Endothelial cell (in vitro differentiated cells): ENCODE measurements at places on chromosomes 5 and 9.
A peak's percentile ranks its signal among the peaks of the same experiment; 100 is the strongest.

DNA sequence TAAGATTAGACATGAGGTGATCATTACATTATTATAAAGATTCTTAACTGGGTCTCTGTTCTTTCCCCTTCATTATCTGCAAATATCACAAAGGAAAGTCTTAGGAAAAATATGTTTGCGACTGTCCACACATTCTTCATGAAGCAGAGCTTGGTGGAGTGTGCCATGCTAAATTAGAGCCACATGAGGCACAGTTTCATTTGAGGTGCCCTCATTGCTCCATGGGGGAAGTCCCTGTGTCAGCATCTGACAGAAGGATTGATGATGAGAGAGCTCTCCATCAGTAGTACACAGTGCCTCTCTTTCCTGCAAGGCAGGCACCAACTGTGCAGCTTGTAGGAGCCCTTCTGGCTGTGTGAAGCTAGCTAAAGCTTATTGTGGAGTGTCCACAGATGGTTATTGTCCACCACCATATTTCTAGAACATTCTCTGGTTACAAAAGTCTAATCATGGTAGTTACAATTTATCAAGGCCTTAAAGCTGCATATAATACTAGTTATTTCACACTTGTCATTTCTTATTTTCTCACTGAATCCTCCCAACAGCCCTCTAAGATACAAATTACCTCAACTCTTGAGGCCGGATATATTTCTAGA lies 63.9 kb downstream of the C9orf152 start:
- H3K4me1 ChIP-seq, result peaks cover 80% of the 10 kb centered on the region
- no peak overlapping the region for H3K27ac ChIP-seq
- peaks cover 16% of the 10 kb centered on the region for H3K27me3 ChIP-seq
- H3K4me3 ChIP-seq, result no peak overlapping the region

DNA sequence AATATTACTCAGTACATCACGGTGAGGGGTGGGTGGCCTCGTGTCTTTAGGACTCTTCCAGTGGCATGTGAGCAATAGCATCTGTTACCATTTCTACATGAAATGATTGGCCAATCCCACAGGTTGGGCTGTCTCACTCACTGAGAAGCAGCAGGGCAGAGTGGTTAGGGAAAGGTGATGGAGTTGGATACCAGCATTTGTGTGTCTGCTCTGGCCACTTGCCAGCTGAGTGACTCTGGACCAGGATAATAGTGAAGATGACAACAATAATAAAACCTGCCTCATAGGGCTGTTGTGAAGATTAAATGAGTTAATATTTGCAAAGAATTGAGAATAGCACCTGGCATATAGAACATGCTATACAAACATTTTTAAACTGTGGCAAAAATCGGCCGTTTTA lies 42.0 kb downstream of the IQGAP2 start:
- no peak overlapping the region for H3K27ac ChIP-seq
- H3K4me3 ChIP-seq, result no peak overlapping the region
- peaks cover 5% of the 10 kb centered on the region for H3K36me3 ChIP-seq
- H3K27me3 ChIP-seq, result peaks cover 1% of the 10 kb centered on the region
- H3K4me1 ChIP-seq, result peaks cover 19% of the 10 kb centered on the region
- DNase-seq, result no peak

- no peaks in the 10 kb centered on the region for H3K4me1 ChIP-seq
- DNase-seq, result no peak
- no peak overlapping the region for H3K4me3 ChIP-seq
Measured at GRCh38 chr5:99928490-99928889, 606.7 kb upstream of the FAM174A start.

DNA sequence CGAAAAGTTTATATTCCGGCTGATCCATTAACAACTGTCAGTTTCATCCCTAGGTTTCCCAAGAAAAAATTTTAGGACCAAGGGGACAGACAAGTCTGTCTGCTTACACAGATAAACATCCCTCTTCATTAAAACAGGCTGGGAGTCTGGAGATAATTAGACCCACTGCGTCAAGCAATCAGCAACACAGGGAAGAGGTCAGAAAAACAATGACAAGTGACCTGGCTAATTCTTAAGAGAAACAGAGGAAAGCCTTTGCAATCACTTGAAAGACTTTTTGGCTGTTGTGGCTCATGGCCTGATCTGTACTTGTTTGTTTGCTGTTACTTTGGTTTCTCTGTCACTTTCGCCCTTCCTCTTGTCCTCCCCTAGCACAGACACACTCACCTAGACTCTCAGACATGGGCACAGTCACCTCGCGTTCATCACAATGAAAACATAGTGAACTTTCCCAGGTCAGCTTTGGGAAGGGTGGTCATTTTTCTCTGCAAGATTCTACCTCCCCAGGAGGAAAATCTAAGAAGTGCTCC lies 2.9 kb upstream of the CCDC192 start:
- no peak overlapping the region for H3K27ac ChIP-seq
- H3K4me3 ChIP-seq, result no peak overlapping the region
- H3K27me3 ChIP-seq, result no peaks in the 10 kb centered on the region
- no peaks in the 10 kb centered on the region for H3K36me3 ChIP-seq
- peaks cover 7% of the 10 kb centered on the region for H3K4me1 ChIP-seq

GRCh38 chr5:154836225-154836624 lies 14.2 kb downstream of the FAXDC2 start:
- H3K36me3 ChIP-seq, result peaks cover 5% of the 10 kb centered on the region
- no peak overlapping the region for H3K4me3 ChIP-seq
- DNase-seq, result no peak
- H3K27me3 ChIP-seq, result no peaks in the 10 kb centered on the region

DNA sequence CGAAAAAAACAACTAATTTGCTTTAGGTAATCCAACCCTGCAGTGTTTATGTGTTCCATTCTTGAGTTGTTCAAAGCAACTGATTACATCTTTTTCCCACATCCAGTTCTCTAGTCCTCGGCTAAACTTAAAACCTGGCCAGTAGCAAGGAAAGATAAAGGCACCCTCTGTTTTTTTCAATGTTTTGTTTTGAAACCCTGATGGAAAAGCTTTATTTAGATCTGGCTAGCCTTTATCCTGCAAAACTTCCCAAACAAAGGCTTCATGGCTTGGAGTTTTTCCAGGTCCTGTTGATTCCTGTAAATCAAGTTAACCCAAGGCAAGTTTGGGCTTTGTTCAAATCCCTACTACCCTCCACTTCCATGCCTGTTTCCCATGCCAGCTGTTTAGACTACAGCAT lies 105.1 kb downstream of the CEMIP2 start:
- H3K27me3 ChIP-seq, result no peaks in the 10 kb centered on the region
- no peak overlapping the region for H3K27ac ChIP-seq
- no peak overlapping the region for H3K4me3 ChIP-seq
- DNase-seq, result no peak
- no peaks in the 10 kb centered on the region for H3K36me3 ChIP-seq
- peaks cover 18% of the 10 kb centered on the region for H3K4me1 ChIP-seq

- DNase-seq, result no peak
- peak overlapping the region; percentile 87 for H3K27ac ChIP-seq
- peaks cover 42% of the 10 kb centered on the region for H3K4me1 ChIP-seq
- H3K4me3 ChIP-seq, result no peak overlapping the region
Measured at GRCh38 chr5:144142139-144142823, 28.2 kb downstream of the YIPF5 start.

GRCh38 chr5:132825033-132825833 lies 5.2 kb downstream of the SHROOM1 start:
- H3K4me1 ChIP-seq, result peaks cover 13% of the 10 kb centered on the region
- peaks cover 5% of the 10 kb centered on the region for H3K36me3 ChIP-seq
- H3K27ac ChIP-seq, result no peak overlapping the region
- peaks cover 17% of the 10 kb centered on the region for H3K27me3 ChIP-seq
- no peak for DNase-seq

DNA sequence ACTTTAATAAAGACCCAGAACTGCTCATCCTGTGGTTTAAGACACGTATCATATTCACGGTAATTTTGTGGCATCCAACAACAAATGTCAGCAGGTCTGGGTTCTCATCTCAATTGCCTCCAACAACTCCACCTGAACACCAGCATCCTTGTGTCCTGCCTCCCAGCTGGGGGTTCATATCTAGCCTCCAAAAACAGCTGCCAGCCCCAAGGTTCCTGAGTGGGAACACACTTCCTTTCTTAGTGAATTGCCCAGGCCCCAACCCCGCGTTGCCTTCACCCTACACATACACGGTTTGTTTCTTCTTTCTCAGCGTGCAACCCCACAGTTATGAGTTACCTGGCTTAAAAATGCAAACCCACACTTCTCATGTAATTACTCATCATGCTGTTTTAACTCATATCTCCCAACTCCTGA lies 77.9 kb downstream of the SEMA4D start:
- H3K36me3 ChIP-seq, result peaks cover 3% of the 10 kb centered on the region
- H3K27me3 ChIP-seq, result peaks cover 2% of the 10 kb centered on the region
- no peak overlapping the region for H3K27ac ChIP-seq

GRCh38 chr9:129320575-129321285 lies 142.7 kb upstream of the IER5L start:
- peaks cover 5% of the 10 kb centered on the region for H3K4me1 ChIP-seq
- H3K36me3 ChIP-seq, result no peaks in the 10 kb centered on the region
- DNase-seq, result no peak
- peak overlapping the region; percentile 76 for H3K4me3 ChIP-seq

DNA sequence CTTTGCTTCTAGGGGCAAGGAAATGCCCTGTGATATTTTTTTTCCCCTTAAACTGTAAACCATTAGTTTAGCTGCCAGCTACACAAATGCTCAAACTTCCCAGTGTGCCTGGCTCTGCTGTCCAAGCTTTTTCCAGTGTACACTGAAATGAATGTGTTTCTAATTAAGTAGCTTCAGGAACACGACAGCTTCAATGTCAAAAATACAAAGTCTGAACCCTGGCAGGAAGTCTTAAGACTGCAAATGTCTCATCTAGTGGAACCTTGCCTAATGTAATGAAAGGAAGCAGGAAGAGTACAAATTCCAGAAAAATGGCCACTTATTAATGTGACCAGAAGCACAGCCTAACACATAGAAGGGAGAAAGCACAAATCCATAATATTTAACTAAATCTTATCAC lies 255.2 kb downstream of the CRB2 start:
- no peaks in the 10 kb centered on the region for H3K36me3 ChIP-seq
- DNase-seq, result no peak
- H3K27me3 ChIP-seq, result no peaks in the 10 kb centered on the region
- no peak overlapping the region for H3K4me3 ChIP-seq
- H3K4me1 ChIP-seq, result peaks cover 3% of the 10 kb centered on the region

GRCh38 chr5:61254969-61255555 lies 77.0 kb upstream of the ZSWIM6 start:
- no peaks in the 10 kb centered on the region for H3K4me1 ChIP-seq
- no peak overlapping the region for H3K4me3 ChIP-seq
- H3K27me3 ChIP-seq, result no peaks in the 10 kb centered on the region

DNA sequence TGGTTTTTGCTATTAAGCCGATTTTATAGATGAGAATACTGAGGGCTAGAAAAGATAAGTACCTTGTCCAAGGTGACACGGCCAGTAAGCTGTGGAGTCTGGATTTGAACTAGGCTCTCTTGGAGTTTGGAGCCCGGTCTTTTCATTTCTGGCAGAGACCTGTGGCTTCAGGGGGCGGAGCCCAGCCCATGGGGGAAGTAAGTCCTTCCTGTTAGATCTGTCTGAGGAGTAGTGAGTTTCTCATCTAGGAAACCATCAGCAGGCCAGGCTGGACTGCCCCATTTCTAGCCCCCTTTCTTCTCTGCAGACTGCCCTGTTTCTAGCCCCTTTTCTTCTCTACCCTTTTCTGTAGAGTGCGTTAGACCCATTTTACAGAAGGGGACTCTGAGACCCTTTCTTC lies 521 bp upstream of the PTGS1 start:
- H3K36me3 ChIP-seq, result no peaks in the 10 kb centered on the region
- peaks cover 14% of the 10 kb centered on the region for H3K27me3 ChIP-seq
- no peak for DNase-seq
- peaks cover 23% of the 10 kb centered on the region for H3K4me1 ChIP-seq
- no peak overlapping the region for H3K27ac ChIP-seq
- peak overlapping the region; percentile 56 for H3K4me3 ChIP-seq

GRCh38 chr9:99752417-99753109 lies 69.1 kb upstream of the NR4A3 start:
- no peaks in the 10 kb centered on the region for H3K36me3 ChIP-seq
- H3K27me3 ChIP-seq, result no peaks in the 10 kb centered on the region
- H3K4me3 ChIP-seq, result no peak overlapping the region
- DNase-seq, result no peak
- no peak overlapping the region for H3K27ac ChIP-seq

DNA sequence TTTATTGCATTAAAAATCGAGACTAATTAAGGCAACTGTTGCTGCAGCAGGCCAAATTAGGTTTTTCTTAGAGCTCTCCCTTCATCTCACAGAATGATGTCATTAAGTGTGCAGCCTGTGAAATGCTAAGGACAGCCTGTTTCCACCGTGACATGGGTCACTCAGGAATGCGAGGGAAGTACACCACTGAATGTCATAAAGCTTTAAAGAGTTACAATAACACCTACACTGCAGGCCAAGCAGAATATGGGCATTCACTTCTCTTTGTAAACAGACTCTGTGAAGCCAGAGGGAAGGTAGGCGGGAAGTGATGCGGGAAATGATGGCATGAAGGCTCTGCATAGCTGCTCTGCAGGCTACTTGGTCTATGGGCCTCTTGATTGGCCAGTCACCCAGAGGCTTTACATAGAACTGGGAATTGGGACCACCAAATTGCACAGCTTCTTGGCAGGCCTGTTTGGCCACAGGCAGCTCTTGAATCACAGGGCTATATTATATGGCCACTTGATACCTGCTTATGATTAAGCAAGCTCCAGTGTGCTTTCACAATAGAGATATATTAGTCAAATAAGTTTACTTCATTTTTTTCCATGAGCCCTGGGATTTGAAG lies 28.4 kb upstream of the AOPEP start:
- peaks cover 2% of the 10 kb centered on the region for H3K27me3 ChIP-seq
- H3K27ac ChIP-seq, result no peak overlapping the region
- no peaks in the 10 kb centered on the region for H3K36me3 ChIP-seq
- no peak for DNase-seq
- no peak overlapping the region for H3K4me3 ChIP-seq

DNA sequence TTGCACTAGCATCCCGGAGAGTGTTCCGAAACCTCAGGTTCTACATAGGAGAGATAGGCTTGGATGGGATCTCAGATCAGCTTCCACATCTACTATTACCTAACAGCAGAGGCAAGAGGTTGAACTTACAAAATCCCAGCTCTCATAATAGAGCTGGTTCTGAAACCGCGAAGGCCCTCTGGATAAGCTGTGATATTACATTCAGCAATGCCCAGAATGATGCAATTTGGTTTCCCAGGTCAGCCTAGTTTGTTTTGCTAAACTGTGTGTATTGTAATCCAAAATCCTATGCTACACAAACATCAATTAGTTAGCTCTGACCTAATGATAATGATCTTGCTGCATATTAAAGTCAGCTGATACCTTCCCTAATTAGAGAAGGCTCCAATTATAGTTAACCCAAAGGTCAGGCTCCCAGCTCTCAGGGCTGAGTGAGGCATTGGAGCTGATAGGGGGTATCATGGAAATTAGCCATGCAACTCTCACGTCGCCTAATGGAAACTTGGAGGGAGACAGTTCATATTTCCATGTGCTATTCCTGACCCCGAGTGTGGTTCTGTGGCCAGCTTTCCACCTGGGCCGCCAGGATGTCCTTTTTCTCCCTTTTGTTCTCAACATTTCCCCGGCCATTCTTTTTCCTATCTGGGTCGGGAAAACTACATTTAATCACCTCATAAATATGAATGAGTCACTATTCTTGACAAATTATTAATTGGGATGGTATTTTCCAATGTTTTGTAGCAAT lies 278.4 kb upstream of the IRX1 start:
- no peak overlapping the region for H3K4me3 ChIP-seq
- no peaks in the 10 kb centered on the region for H3K4me1 ChIP-seq
- no peak overlapping the region for H3K27ac ChIP-seq
- H3K36me3 ChIP-seq, result no peaks in the 10 kb centered on the region

GRCh38 chr5:172769616-172770373 lies 1.2 kb downstream of the DUSP1 start:
- H3K36me3 ChIP-seq, result peaks cover 7% of the 10 kb centered on the region
